T-helper 1 cell (primary cell): ENCODE measurements at places on chromosomes 5 and 9.

DNA sequence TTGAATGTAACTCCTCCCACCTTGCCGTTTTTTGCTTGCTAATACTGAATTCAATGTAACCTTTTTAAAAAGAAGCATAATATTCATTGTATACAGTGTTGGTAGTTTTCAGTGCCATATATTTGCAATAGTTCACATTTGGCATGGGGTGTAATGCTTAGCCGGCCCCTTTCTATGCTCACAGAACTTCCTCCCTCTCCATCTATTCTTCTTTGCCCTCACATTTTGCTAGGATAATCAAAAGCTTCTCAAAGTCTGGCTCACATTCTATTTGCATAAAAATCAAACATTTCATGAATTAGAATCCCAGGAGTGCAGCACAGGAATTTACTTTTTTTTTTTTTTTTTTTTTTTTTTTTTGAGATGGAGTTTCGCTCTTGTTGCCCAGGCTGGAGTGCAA, 226.3 kb upstream of the MPDZ start:
- DNase-seq, result no peak

GRCh38 chr9:88143957-88144625, 5.8 kb upstream of the SPATA31C2 start:
- DNase-seq, result no peak

DNA sequence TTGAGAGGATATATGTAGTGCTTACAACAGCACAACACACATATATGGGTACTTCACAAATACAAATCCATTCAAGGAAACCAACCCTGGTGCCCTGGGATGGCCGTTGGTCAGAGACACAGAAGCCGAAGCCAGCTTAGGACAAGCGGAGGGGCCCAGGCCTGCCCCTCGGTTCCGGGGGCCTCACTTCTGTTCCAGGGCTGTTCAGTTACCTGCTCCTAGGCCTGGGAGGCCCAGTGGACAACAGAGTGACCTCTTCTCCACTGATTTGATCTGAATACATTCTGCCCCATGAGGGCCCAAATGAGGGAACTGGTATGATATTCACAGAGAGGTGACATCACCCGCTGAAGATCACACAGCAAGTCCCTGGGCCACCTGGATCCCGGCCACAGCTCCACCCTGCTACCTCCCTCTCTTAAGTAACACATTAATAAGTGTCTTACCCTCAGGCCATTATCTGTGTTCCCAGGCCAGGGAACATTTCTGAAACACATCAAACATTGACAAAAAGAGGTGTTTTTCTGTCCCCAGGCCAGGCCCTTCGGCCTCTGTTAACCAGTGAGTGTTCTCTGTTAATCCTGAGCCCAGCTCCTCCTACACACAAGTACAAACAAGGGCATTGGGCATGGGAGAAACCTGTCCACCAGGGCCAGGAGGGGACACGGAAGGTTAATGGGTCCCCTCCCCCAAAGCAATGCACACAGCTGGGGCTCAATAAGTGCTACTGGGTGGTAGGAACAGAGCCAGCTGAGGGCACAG, 4.5 kb upstream of the GRHPR start:
- no peak for DNase-seq

DNA sequence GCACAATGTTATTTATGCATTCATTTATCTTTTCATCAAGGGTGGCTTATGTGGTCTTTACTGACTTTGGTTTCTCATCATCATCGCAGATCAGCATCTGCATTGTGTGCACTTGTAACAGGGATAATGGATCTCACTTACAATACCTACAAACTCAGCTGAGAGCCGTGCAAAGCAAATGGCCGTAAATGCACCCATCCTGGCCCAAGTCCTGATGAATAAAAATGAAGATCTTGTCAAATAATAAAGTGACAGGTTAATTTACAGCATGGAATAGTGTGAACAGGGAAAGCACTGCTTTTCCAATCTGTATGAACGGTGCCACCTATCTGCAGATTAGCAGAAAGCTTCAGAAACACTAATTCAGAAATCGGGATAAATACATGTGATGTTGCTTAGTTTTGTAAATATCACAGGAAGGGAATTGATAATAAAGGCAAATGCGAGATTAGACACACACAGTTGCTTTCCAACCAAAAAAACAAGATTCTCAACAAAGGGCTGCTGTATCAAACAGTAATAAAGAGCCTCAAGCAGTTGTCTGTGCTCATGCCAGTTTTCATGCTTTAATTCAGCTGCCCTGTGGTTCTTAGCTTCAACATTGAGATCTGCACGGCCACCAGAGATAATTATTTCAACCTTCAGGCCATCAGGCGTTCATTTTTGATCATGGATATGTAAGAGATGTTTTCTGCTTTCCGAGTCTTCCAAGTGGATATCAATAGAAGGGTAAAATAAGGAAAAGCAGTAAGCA, 153.4 kb upstream of the POU5F2 start:
- no peak for DNase-seq

DNA sequence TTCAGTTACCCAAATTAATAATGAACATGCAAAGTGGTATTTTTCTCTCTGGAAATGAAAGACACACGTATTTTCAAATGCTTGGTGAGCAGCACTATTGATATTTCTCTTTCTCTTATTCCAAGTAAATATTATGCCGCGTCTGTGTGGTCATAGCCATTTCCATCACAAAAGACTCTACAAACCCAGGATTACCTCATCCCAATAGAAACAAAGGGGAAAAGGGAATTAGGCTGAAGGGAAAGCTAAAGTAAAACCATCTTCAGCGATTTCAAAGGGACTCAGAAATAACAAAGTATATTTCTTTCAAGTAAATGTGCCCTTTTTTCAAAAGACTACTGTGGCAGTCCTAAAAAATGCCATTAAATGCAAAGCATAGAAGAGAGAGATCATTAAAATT, 62.0 kb upstream of the FST start:
- DNase-seq, result no peak

- DNase-seq, result no peak
Observed at GRCh38 chr5:137782984-137783536, 28.9 kb upstream of the HNRNPA0 start.

DNA sequence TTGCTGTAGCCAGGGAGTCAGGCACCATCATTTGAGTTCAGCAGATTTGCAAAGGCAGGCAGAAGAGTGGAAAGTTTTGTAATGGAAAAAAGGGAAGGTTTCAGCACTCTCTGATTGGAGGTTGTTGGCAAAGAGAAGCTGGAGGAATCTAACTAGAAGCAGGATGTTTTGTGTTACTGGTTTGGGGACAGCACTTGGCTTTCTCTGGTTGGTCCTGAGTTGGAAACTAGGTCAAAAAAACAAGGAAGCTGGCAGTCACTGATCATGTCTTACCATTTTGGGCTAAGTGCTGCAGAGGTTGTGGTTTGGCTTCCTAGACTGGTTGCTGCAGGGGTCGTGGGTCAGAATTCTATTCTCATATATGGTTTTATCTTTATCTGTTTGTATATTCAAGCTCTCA, 189.8 kb downstream of the DRD1 start:
- no peak for DNase-seq

DNA sequence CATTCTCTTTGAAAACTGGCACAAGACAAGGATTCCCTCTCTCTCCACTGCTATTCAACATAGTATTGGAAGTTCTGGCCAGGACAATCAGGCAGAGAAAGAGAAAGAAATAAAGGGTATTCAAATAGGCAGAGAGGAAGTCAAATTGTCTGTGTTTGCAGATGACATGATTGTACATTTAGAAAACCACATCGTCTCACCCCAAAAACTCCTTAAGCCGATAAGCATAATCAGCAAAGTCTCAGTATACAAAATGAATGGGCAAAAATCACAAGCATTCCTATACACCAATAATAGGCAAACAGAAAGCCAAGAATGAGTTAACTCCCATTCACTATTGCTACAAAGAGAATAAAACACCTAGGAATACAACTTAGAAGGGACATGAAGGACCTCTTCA, 21.0 kb upstream of the EPB41L4A start:
- DNase-seq, result no peak

DNA sequence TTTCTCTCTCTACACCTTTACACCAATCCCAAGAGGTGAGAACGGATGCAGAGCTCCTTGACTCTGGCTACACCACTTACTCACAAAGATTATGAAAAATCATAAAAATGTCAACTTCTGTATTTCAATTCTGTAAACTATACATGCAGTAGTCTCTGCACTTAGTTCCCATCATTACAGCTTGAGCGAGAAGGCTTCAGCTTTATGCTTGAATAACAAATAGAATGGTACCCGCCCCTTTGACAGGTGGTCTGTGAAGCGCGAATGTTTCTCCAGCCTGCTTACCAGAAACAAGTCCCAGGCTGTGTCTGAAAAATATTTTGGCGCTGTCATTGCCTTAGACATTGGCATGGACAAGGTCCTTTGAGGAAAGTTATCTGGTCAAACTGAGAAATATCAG, 562.4 kb upstream of the CLINT1 start:
- DNase-seq, result no peak

- no peak for DNase-seq
Observed at GRCh38 chr9:83299571-83299970, 236.6 kb upstream of the RASEF start.

GRCh38 chr5:72030237-72030636, 77.0 kb upstream of the MAP1B start:
- DNase-seq, result no peak

GRCh38 chr9:69122549-69123141, 51.4 kb upstream of the TJP2 start:
- DNase-seq, result no peak
